ENCODE measurements at places on chromosomes 6 and 20.

GRCh38 chr6:63571361-63572043, 778 bp upstream of the LOC128125822 start:
- no peak for DNase-seq

- no peak for DNase-seq
These were observed 305.8 kb upstream of the RSPO3 start for GRCh38 chr6:126812651-126813050.

GRCh38 chr6:139602577-139602976, 228.1 kb upstream of the CITED2 start:
- no peak for DNase-seq

DNA sequence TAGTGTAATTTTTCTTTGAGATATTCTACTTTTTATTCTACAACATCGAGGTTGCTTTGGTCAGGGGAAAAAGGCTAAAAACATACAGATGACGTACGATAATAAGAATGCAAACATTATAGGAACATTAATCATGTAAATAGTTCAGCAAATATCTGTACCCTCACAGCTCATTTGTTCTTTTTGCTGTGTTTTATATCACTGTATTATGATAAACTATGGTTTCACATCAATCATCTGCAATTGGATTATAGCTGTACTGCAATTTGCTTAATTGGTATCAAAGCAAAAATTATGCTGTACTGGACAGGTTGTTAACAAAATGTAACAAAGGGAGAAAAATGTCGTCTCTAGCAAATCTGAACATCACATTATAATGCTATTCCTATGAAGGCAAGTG, 597.1 kb downstream of the EPHA7 start:
- no peak for DNase-seq

DNA sequence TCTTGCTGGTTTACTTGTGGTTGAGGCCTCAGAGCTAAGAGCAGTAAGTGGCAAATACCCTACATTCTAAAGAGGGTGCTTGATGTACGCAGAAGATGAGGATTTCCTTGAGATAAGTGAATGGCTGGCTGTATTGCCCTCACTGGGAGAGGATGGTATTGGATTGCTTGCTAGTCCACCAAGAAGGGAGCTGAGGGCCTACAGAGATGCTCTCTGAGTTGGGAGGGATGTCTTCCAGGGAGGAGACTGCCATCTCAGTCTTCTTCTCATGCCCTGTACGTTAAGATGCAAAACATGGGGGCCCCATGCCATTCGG, 669.1 kb downstream of the UTRN start:
- no peak for DNase-seq

GRCh38 chr6:5999688-6000608, 6.8 kb downstream of the NRN1 start:
- no peak for DNase-seq

DNA sequence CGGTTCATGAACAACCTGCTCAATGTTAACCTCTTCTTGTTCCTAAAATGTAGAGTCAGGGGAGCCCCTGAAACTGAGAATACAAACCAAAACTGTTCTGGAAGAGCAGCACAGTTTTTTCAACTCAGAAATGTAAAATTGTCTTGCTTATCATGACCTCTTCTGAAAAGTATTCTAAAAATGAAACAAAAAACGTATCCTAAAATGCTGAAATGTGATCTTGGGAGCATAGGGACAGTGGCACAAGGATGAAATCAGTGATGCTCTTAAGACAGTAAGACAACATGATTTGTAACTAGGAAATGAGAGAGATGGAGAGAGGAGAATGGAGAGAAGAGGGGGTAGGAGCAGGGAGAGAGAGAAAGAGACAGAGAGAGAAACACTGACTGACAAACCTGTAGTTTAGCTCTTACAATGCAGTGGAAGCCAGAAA, 27.5 kb downstream of the NCOA7 start:
- no peak for DNase-seq
